ENCODE measurements at places on chromosomes 5 and 9.

- DNase-seq, result no peak
These were observed 84.7 kb upstream of the HTR4 start for GRCh38 chr5:148739023-148739422.

GRCh38 chr5:589173-589572 lies 23.0 kb upstream of the CEP72 start:
- DNase-seq, result no peak

DNA sequence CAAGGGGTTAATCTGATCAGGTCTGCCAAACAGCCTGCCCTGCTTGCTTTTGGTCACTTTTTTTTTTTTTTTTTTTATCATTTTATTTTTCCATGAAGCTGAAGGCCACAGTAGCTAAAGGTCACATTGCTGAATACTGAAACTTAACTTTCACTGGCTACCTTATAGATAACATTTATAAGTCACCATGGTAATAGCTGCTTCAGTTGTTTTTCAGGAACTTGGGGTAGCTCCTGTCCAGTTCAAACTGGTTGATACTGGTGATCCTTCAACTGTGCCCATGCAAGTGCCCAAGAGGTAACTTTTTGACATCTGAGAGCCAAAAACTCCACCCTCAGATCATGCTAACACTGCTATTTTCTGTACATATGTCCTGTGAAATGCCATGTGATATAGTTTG lies 68.3 kb upstream of the RGS7BP start:
- DNase-seq, result no peak

- DNase-seq, result no peak
These were observed 76.3 kb upstream of the TNFSF8 start for GRCh38 chr9:115006660-115007059.

DNA sequence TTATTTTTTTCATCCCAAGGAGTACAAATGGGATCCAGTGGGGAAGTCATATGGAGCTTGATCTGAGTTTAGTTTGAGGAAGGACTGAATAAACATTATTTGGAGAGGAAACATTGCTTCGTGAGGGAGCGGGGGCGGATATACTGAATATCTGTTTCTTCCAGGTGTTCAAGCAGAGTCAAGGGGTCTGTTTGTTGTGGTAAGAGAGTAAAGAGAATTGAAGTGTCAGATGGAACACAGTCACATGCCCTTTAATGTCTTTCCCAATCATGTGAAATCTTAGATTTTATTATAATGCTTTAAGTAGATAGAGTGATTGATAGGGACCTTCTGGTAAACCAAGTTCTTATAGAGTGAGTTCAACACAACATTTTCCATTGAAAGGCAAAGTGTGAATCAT lies 33.7 kb downstream of the DDX46 start:
- no peak for DNase-seq

DNA sequence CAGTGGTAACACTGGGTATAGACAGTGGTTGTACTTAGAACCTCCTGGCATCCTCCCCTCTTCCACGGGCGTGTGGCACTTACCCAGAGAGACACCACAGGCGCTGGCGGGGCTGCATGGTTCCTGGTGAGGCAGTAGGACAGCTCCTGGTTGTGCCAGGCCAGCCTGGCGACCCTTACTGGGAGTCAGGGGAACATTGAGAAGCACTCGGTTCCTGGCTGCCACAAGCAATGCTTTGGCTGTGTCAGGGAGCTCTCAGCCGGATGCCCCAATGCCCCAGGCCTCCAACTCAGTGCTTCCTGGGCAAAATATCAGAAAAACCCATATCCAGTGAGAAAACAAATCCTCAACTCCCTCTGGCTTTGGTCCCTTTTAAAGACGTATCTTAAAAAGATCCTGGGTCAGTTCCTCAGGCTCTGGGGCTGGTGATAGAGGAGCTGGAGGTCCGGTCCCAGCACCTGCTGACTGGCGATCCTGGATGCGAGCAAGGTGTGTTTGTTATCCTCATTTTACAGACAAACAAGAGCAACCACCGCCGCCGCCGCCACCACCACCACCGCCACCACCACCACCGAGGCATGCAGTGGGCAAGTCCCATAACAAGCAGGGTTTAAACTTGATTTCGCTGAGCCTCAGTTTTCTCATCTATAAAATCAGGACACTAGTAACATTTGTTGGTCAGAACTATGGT lies 4.2 kb downstream of the NKX2-5 start:
- no peak for DNase-seq

DNA sequence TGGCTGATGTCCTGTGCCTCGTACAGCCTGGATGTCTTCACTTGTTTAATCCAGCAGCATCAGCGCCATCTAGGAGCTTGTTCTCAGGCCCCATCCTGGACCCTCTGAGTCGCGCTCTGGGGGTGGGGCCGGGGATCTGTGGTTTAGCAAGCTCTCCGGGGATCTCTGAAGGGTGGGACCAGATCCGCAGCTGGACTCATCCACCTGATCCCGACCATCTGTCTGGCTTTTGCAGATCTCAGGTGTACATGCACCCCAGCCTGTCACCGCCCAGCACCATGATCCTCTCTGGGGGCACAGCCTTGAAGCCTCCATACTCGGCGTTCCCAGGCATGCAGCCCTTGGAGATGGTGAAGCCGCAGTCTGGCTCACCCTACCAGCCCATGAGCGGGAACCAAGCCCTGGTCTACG lies 15.1 kb upstream of the POMT1 start:
- no peak for DNase-seq

GRCh38 chr5:149831492-149831891 lies 101.4 kb downstream of the PPARGC1B start:
- no peak for DNase-seq

DNA sequence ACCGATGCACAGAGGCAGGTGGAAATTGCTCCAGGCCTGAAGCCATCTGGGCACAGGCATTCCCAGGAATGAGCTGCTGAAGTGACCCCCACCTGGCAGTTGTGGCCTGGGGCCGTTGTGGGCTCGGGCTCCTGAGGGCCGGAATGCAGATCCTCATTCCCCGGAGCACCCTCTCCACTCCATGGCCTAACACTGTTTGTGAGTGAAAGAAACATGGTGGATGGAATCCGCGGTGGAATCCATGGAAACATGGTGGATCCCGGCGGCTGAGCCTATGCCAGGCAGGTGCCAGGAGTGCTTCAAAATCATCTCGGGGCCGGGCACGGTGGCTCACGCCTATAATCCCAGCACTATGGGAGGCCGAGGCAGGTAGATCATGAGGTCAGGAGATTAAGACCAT lies 3.6 kb upstream of the SARDH start:
- DNase-seq, result no peak

DNA sequence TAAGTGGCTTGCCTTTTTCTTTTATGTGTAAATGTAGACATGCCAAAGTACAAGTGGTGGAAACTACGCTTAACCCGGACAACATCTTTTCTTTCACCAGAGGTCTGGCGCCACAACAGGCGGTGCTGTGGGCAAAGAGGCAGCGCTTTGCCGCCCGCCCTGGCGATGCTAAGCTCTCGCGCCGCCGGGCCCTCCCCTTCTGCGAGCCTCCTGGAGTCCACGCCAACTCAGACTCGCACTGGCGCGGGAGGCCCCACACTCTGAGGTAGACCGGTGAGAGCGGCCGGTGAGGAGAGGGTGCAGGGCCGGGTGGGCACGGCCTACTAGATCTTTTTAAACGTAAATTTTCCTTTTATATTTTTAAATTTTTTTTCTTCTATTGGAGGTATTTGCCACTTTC lies 2253.1 kb upstream of the C9orf72 start:
- no peak for DNase-seq

- DNase-seq, result no peak
These were observed 18.1 kb upstream of the COL5A1 start for GRCh38 chr9:134623258-134624066.

- DNase-seq, result no peak
These were observed 142.9 kb downstream of the LPAR1 start for GRCh38 chr9:110895147-110895905.

GRCh38 chr5:137561608-137562007 lies 62.5 kb upstream of the SPOCK1 start:
- DNase-seq, result no peak

GRCh38 chr5:89830691-89831090 lies 578.9 kb downstream of the CETN3 start:
- no peak for DNase-seq

DNA sequence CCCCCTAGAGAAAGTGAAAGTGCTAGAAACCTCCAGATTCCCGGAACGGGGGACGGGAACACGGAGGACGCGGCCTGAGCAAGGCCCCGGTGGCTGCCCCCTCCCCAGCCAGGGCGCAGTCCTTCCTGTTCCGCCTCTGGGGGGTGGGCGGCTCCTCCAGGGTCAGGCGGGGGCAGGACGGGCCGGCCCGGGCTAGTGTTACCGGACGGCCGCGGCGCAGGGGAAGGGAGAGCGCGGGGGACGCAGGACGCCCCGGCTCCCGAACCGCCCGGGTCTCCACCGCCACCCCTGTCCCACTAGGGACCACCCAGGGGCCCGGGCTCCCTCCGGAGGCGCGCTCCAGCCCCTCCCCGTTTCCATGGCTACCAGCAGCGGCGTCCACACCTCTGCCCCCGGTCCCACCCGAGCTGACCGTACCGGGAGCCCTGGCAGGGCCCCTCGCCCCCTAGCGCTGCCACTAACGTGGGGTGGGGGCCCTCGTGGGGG lies 579 bp downstream of the SLC12A7 start:
- no peak for DNase-seq

DNA sequence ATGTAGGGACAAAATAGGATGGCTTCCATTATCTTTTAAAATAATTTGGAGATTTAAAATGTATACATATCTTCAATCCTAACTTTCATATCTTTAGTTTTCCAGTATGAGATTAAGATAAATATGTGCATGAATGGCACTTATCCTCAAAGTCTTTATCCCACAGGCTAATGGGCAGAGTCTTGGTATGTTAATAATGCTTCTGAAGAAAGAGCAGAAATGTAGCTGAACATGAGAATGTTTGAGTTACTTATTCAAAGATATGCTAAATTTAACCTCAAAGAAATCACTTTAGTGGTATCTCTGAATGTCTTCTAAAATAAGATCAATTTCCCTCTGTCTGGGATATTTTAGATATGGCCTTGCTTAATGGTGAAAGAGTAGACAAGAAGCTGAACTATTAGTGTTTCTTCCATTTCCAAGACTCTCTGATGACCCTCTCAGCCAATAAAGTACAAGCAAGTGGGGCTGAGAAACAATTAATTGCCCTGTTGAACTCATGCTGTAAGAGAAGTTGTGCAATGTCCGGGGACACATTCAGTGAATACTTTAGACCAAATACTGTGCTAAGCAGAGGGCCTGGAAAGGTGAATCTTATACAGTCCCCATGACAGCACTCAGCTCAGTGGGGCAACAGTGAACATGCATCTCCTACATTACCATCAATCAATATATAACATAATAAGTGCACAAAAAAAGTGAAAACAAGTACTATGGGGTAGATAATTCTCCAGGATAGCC lies 50.0 kb upstream of the ADAMTSL1 start:
- DNase-seq, result no peak

- no peak for DNase-seq
These were observed 79.7 kb downstream of the CDH6 start for GRCh38 chr5:31273161-31273560.

DNA sequence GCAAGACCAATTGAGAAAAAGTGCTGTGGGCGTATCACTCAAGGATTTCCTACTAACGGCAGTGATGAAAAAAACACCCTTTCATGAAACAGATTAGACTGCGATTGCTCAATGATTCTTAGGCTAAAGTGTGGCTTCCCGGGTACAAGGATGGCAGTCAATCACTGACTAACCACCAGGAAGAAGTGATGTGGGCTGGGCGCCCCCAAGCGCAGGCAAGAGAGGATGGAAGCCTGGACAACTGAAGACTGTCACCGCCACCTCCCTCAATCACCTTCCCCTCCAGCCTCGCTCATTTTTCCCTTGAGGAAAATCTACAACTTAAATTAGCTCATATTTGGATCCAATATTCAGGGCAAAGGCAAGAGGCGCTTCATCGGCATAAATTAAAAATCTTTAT lies 707.2 kb downstream of the MTRR start:
- no peak for DNase-seq

DNA sequence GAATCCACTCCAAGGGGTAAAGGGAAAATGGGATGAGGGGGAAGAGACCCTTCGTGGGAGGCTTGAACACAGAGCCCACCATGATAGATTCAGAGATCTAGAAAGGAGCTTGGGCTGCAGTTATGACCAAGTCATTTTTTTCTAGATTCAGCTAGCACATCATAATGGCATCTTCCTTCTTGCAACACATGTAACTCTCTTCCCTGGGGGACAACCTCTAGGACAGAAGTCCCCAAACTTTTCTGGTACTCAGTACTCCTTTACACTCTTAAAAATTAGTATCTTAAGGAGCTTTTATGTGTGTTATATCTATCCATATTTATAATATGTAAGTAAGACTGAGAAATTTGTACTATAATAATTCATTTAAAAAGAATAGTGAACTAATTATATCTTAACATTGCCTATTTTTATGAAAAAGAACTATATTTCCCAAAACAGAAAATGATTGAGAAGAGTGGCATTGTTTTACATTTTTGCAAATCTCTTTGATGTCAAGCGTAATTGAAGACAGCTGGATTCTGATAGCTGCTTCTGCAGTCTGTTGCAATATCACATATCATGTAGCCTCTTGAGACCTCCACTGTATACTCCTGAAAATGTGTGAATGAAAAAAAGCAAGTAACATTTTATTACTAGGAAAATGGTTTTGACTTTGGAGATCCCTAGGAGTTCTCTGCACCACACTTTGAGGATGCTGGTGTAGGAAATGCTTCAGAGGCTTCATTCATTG lies 875 bp downstream of the ACO1 start:
- no peak for DNase-seq

DNA sequence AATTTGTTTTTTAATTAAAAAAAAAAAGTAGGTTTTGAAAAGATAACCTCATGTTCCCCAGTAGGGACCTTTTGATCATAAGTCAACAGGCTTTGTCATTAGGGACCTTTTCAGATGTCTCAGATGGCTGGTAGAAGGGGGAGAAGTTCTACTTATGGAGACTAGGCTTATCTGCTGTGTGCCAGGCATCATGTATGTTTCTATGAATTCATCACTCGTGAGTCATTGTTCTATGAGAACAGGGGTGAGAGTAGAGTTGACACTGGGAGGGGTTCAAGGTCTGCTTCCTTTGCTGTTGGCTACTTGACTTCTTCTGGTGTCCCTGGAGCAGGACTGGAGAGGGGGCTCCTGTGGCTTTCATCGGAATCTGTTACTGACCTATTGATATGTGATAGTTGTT lies 138.8 kb downstream of the KDM4C start:
- no peak for DNase-seq

GRCh38 chr5:110884005-110884404 lies 145.2 kb downstream of the SLC25A46 start:
- DNase-seq, result no peak

DNA sequence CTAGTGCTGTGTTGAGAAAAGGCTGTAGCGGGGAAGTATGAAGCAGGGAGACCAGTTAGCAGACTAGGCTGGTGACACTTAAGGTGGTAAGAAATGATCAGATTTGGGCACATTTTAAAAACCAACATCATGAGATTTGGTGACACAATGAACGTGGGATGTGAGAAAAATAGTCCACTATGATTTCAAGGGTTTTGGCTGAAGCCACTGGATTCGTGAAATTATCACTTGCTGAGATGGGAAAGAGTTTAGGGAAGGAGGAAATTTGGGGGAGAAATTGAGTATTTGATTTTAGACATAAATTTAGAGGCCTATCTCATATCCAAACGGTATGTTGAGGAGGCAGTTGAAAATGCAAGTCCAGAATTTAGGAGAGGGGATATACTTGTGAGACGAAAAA lies 23.1 kb downstream of the SKP2 start:
- no peak for DNase-seq

Measured in naive thymus-derived CD4-positive, alpha-beta T cell (primary cell).